ENCODE measurements at places on chromosomes 1 and 21.

GRCh38 chr1:35443768-35444518 lies 113.3 kb downstream of the KIAA0319L start:
- no peak for DNase-seq

- no peak for DNase-seq
These were observed 24.3 kb downstream of the COL6A2 start for GRCh38 chr21:46122237-46122671.

DNA sequence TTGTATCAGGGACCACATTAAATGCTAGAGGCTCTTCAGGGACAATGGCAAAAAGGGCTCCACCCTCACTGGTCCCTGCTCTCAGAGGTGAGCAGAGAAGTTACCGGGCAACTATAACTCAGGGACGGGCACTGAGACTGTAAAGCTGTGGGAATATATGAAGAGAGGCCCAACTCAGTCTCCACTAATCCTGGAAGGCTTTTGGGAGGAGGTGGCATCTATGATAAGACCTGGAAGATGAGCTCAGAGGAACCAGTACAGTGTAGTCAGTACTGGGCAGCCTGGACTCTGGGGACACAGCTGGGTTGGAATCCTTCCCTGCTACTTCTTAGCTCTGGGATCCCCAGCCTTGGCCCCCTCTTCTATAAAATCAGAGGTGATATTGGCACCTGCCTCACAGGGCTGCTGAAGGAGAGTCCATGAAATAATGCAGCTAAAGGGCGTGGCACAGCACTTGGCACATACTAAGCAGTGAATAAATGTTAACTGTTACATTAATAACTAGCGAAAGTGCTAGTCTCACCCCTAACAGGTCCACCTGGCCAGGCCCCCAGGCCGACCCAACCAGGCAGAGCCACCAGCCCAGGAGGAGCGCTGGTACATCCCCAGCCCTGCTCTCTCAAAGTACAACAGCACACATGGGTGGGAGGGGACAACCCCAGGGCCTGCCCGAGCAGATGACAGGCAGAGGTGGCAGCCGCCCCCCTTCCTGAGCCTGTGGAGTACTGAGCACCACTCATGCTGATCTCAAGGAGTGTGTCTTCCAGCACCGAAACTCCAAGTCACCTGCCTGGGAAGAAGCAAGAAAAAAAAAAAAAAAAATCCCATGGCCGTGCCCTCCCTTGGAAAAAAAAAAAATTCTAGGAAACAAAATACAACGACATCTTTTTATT lies 62.7 kb downstream of the CASZ1 start:
- no peak for DNase-seq

- DNase-seq = no peak
These were observed 606.0 kb downstream of the SMYD3 start for GRCh38 chr1:245901037-245901436.

- DNase-seq = no peak
These were observed 50.5 kb downstream of the PEX14 start for GRCh38 chr1:10525208-10525607.

GRCh38 chr21:19461481-19462205 lies 1058.1 kb upstream of the TMPRSS15 start:
- DNase-seq = no peak

- peak; percentile 40 for DNase-seq
These were observed 552 bp downstream of the DLGAP3 start for GRCh38 chr1:34928699-34929496.

DNA sequence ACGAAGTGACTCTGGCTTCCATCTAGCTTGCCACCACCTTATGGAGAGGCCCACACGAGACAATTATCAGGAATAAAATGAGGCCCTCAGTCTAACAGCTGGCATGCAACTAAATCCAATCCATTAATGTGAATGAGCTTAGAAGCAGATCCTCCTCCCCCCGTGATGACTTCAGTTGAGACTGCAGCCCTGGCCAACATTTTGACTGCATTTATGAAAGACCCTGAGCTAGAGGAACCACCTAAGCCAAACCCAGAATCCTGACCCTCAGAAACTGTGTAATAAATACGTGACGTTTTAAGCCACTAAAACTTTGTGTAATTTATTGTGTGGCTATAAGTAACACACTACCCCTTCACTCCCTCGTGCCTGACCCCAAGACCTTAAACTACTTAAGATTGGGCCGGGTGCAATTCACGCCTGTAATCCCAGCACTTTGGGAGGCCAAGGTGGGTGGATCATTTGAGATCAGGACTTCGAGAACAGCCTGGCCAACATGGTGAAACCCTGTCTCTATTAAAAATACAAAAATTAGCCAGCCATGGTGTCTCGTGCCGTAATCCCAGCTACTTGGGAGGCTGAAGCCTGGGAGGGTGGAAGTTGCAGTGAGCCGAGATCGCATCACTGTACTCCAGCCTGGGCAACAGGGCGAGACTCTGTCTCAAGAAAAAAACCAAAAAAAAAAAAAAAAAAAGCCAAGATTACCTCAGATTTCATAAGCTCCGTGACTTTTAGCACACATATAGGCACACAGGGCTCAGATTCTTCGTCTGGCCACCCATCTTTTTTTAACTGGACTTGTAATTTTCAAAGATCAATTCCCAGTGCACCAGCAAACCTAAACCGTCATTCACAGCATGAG lies 72.5 kb downstream of the ENAH start:
- DNase-seq = no peak

- no peak for DNase-seq
These were observed 263.5 kb downstream of the SETD4 start for GRCh38 chr21:35796844-35797243.

GRCh38 chr1:165894591-165894990 lies 67.2 kb downstream of the UCK2 start:
- DNase-seq = no peak

- no peak for DNase-seq
These were observed 26.1 kb downstream of the PROK1 start for GRCh38 chr1:110477041-110477440.

DNA sequence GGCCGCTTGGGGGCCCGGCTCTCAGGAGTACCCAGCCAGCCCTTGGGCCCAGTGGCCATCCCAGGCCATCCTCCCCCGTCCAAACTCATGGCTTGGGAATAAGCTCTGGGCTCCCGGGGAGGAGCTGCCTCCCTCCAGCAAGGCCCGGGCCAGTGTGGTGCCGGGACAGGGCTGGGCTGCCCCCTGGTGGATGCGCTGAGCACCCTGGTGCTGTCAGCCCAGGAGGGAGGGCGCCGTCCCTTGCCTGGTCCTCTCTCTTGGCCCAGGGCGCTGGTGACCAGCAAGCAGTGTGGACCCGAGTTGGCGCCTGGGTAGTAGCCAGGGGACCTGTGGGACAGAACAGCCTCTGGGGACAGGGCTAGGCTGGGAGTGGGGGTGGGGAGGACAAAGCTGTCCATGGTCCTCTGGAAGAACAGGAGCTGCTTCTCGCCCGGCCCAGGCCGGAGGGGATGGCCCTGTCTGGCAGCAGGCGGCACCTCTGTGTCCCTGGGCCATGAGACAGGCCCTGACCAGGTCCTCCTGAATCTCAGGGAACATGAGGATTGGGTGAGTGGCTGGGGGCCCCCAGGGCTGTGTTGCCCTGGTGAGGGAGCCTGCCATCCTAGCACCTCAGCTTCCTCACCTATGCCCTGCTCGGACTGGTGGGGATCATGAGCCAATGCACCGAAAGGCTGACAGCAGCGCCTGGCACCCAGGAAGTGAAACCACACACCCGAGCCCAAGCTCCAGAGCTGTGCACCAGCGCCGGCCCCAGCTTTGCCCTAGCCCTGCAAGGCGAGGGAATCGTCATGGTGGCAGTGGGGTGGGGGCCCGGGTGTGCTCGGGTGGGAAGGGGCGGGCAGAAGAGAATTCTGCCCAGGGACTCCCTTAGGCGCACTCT lies 9.4 kb downstream of the MORN1 start:
- peak; percentile 76 for DNase-seq

- no peak for DNase-seq
These were observed 28.3 kb downstream of the SLC66A1 start for GRCh38 chr1:19340387-19340937.

DNA sequence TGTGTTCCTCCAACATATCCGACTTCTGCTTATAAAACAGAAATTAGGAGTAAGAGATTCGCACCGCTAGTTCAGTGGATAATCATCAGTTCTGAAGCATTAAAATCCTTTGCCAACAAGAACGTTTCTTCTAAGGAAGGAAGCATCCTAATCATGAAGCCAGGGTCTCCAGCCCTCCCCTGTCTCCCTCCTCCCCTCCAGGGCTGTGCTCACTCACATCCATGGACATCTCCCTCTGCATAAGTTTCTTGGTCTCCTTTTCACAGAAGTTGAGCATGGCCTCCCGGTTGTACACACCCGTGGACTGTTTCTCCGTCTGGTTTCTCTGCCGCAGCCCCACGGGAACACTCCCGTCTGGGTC lies 505 bp downstream of the LMOD1 start:
- DNase-seq = no peak

DNA sequence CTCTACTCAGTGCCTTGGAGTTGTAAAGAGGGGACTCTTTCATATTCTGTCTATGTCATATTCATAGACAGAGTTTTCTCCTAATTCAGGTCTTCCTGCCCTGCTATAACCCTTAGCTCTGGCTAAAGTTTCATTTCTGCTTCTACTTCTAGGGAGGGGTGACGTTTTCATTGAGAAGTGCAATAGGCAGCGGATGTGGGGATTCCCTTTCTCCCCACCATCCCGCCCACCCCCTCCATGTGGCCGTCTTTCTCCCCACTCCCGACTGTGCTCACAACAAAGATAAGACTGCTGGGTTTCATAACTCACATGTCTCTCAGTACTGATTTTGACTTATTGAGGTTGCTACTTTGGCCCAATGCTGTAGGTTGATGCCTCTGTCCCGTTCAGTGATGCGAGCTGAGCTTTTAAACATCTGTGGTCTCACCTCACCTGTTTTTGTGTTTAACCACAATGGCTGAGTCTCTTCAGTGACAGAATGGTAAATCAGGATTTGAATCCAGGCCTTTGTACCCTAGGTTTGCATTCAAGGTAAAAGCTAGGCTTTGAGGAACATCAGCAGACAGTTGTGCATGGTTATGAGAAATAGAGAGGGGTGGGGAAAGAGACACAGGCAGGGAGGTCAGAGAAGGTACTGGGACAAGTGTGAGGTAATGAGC lies 7.8 kb upstream of the KIF14 start:
- DNase-seq = no peak

GRCh38 chr1:189513091-189513490 lies 964.6 kb downstream of the BRINP3 start:
- DNase-seq = no peak

DNA sequence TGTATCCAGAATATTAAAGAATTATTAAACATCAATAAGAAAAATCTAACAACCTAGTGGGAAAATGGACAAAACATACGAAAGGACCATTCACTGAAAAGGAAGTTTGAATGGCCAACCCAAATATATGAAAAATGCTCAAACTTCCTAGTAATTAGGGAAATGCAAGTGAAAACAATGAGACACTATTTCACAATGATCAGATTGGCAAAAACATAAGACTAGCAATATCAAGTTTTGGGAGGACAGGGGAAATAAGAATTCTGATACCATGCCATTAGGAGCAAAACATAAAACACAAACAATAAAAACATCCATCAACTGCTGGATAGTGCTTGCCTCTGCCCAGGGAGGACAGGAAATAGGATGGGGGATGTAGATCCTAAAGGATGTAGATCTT lies 14.3 kb downstream of the XCL2 start:
- no peak for DNase-seq

- no peak for DNase-seq
These were observed 373.2 kb upstream of the C1orf174 start for GRCh38 chr1:4273243-4273642.

GRCh38 chr21:25561668-25562641 lies 45.3 kb downstream of the MRPL39 start:
- peak; percentile 87 for DNase-seq

DNA sequence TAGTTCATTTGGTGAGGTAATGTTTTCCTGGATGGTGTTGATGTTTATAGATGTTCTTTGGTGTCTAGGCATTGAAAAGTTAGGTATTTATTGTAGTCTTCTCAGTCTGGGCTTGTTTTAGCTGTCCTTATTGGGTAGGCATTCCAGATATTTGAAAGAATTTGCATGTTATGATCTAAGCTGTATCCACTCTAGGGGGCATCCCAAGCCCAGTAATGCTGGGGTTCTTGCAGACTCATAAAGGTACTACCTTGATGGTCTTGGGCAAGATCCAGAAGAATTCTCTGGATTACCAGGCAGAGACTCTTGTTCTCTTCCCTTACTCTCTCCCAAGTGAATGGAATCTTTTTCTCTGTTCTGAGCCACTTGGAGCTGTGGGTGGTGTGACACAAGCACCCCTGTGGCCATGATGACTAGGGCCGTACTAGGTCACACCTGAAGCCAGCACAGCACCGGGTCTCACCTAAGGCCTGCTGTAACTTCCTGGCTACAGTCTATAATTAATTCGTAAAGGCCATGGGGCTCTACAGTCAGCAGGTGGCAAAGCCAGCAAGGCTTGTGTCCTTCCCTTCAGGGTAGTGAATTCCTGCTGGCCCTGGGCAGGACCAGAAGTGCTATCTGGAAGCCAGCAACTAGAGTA lies 74.8 kb upstream of the PDE4B start:
- peak; percentile 25 for DNase-seq

All from KBM-7 (cell line).